ENCODE measurements at places on chromosomes 3 and 15.

- DNase-seq: no peak
Observed at GRCh38 chr3:152760591-152760990, 74.3 kb upstream of the P2RY1 start.

DNA sequence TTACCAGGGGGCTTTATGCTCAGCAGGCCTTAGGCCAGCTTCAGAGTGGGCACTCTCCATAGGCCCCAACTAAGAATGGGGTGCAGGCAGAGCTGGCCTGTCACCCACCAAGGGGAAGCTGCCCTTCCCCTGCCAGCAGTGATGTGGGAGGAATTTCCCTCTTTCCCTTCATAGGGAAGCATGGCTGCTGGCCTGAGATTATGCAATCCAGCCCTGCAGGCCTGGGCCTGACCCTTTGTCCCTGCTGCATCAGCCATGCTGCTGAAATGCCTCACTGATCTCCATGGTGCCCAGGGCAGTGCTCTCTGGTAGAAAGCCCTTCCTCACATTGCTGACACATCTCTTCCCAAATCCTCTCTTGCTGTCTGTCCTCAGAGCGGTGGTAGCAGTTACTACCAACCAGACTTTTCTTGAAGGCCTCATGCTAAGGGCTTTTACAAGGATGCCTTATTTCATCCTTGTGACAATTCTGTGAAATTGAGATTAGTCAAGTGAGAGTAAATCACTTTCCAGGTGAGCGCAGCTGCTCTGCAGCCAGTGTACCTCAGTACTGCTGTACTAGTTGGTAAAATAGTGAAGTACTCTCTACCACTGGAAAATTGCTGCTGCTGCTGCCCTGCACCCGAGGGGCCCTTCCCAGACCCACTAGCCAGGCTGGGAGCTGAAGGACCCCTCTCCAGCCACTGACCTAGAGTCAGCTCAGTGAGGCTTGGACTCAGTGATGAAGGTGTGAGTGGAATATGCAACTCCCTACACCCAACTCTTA, 33.8 kb downstream of the MRAS start:
- DNase-seq: no peak

DNA sequence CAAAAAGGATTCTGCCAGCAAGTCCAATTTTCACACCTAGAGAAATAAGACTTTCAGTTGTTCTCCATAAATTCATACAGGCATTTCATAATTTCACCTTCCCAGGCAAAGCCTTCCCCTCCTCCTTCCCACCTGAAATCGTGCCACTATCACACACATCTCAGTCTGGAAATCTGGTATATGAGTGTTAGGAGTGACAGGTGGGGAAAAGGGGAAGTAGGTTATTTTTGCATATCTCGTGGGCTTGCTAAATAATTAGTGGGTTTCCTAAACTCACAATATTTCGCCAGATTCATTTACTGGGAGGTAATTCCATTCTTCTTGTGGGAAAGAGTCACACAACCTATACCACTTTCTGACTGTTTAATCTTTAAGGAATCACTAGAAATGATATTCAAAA, 7.4 kb downstream of the ALDH1A2 start:
- no peak for DNase-seq

DNA sequence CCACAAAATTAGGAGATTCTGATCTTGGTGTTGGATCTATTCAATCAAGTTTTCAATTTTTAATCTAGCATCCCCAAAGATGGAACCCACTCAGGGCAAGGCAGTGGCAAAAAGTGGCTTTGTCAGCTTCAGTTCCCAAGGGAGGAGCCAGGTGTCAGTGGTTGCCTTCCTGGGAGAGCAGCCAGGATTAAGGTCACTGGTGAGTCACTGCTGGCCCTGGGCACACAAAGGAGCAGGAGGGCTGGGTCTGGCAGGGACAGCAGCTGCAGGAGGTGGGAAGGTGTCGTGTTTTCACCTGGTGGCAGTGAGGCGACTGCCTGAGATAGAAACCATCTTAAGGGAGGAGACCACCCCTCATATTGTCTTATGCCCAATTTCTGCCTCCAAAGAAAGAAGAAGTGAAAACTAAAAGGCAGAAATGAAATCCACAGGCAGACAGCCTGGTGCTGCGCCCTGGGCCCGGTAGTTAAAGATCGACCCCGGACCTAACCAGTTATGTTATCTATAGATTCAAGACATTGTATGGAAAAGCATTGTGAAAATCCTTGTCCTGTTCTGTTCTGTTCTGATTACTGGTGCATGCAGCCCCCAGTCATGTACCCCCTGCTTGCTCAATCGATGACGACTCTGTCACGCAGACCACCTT, 5.9 kb upstream of the KLHL25 start:
- DNase-seq: no peak

GRCh38 chr15:37106490-37107001, 6.2 kb upstream of the MEIS2 start:
- no peak for DNase-seq

- DNase-seq: no peak
Observed at GRCh38 chr3:46981932-46982471, 2.5 kb downstream of the NBEAL2 start.

GRCh38 chr3:88385090-88385489, 235.3 kb downstream of the C3orf38 start:
- no peak for DNase-seq

DNA sequence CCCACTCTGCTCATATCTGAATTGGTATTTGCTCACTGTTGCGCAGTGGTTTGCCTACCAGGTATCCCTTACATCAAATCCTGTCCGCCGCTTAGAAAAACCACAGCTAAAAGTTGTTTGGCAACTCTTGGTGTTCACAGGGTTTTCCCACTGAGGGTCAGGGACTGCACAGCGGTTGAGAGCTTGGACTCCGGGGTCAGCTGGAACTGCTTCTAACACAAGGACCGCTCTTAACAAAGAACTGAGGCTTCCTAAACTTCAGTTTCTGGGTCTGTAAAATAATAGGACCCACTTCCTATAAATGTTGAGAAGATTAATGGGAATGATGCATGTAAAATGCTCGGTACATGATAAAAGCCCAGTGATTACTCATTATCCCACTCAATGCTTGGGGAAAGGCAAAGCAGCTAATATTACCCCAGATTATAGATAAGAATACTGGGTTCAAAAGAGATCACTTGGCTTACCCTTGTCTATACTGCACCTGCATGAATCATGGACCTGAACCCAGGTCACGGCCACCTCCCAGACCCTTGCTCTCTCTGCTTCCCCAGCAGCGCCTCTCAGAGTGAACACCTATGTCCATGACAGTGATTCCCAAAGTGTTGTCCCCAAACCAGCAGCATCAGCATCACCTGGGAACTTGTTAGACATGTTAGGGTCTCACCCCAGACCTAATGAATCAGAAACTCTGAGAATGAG, 36.1 kb downstream of the LIPC start:
- DNase-seq: no peak

GRCh38 chr15:78620527-78621421, at the start of gene CHRNA3:
Gene CHRNA3 (minus strand): TSS chr15:78620996. CDS start chr15:78620794, 202 bp downstream.
- no peak for DNase-seq

GRCh38 chr3:114392831-114393230, 99.0 kb downstream of the TIGIT start:
- DNase-seq: no peak

- DNase-seq: no peak
Observed at GRCh38 chr3:4551051-4551711, 58.0 kb downstream of the ITPR1 start.

- peak; percentile 52 for DNase-seq
Observed at GRCh38 chr3:194323785-194324735, 27.1 kb downstream of the CPN2 start.

- DNase-seq: peak; percentile 26
Observed at GRCh38 chr15:67884514-67885174, 44.8 kb upstream of the RNU6-1 start.

DNA sequence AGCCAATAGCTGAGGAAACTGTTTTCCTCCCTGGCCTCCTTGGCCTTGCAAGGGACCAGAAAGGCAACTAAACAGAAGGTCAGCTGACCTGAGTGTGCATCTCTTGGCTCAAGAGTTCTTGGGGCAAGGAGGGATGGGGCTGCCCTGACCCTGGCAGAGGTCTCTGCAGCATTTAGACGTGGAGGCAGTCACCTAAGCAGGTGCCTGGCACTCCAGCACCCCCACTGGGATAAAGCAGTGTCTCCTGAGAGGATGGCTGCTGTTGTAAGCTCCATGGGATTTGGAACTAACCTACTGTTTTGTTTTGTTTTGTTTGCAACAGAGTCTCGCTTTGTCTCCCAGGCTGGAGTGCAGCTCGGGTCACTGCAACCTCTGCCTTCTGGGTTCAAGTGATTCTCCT, 185.2 kb downstream of the TBC1D2B start:
- DNase-seq: no peak

DNA sequence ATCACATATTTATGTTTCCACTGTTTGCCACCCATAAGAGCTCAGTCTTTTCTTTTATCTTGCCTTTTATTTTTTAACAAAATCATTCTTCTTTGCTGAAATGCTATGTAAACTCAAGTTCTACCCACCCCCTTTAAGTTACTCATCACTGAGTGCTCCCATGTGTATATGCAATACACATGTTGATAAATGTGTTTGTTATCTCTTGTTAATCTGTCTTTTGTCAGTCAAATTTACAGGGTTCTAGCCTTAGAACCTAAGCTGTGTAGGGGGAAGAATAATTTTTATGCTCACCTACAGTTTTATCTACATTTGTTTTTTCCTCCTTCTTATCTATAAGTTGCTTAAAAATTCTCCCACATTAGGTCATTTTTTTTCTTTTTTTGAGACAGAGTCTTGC, 1195.9 kb downstream of the ROBO2 start:
- no peak for DNase-seq

- DNase-seq: no peak
Observed at GRCh38 chr15:79195802-79196201, 86.7 kb upstream of the ANKRD34C start.

DNA sequence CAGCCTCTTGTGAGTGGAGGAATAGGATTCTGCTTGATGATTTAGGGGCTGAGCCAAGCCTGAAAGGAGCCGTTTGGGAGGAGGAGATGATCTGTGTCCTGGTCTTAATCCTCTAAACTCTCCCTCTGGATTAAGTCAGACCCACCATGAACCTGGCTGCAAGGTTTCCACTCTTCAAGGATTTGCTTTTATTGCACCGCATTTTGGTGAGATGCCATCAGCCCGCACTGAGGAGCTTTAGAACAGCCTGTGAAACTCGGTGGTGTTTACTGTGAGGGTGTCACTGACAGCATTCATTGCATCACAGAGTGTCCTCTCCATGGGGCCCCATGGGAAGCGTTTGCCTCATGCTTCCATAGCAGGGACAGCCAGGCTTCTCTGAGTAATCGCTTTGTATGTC, 59.2 kb downstream of the EPHB1 start:
- DNase-seq: no peak

- no peak for DNase-seq
Observed at GRCh38 chr3:132164469-132165092, 129.8 kb upstream of the CPNE4 start.

DNA sequence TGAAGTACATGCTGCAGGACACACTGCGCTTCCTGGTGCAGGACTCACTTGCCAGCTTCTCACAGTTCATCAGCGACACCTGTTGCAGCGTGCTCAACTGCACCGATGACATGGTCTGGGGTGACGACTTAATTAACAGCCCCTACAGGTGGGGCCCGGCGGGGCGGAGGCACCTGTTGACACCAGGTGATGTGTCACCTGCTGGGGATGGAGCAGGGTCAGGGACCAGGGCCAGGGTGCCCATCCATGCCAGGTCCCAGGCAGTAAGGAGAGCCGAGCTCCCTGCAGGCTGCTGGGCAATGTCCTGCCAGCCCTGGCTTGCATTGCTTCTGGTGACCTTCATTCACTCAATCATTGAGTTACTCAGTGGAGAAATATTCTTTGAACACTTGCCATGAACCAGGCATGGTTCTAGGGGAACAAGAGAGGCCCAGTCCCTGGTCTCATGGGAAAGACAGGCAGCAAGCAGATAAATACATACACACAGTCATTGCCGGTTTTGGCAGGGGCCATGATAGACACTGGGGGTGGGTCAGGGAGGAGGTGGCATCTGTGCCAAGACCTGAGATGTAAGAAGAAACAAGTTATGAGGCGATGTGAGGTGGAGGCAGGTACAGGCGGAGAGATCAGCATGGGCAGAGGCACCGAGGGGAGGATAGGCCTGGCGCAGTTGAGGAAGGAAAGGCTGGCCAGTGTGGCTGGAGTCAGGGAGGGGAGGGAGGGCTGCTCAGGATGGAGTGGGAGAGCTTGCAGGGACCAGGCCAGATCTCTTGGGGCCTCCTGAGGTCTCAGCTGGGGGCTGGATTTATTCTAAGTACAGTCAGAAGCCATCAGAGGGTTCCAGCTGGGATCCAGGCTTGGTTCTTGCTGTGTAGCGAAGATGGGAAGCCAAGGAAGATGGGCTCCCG, 30.8 kb downstream of the DNAH1 start:
- DNase-seq: no peak

- DNase-seq: no peak
Observed at GRCh38 chr3:20698896-20699295, 512.9 kb upstream of the SGO1 start.

DNA sequence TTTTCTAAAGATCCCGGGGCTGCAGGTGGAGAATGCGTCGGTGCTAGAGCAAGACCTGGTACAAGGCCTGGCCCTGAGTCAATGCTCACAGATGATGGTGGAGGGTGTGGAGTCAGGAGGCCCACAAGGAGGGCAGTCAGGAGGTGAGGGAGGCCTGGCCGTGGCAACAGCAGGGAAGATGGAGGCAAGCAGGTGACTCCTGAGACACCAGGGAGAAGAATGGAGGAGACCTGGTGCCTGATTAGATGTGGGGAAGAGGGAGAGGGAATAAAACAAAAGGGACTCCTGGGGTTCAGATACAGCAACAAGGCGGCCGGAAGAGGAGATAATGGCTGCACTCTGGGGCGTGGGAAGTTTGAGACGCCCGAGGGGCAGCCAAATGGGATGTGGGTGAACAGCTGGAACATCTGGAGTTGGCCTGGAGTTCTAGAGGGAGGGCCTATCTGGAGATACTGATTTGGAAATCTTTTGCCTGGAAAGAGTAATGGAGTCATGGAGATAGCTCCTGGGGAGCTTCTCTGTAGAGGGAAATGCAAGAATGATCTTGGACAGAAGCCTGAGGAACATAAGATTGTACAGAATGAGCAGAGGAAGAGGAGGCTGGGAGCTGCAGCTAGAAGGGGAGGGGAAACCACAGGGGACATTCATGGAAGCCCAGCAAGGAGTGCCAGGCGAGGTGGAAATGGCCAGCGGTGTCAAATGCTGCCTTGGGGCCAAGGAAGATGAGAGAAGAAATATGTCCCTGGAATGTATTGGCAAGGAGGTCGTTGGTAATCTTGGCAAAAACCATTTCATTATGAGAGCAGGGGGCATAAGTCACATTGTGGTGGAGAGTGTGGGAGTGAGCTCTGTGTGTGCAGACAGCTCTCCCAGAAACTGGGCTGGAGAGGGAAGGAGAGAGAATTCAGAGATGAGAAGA, 67.5 kb upstream of the CORO2B start:
- no peak for DNase-seq

All from CD4-positive, alpha-beta T cell treated with Interleukin-21 for 1 hour (primary cell).